ENCODE measurements at places on chromosomes 12 and 14.

- no peak for DNase-seq
Observed at GRCh38 chr12:68620519-68621471, 10.1 kb downstream of the RAP1B start.

GRCh38 chr12:5428332-5429221 lies 3.3 kb upstream of the NTF3 start:
- peak; percentile 55 for DNase-seq

DNA sequence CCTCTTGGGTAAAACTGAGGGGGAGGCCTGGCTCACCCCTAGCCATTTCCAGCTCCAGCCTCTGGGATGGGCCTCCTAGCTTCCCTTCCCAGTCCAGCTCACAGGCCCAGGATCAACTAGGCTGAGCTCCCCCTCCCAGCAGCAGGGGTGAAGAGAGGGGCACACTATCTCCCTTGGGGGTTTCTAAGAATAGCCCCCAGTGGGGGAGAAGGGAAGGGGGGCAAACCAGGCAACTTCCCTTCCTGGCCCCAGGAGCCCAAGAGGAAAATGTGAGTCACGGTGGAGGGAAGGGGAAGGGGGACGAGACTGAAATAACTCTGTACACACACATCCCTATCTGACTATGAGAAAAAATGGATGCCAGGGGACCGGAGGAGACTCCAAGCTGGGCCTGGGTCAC lies 9.0 kb downstream of the ADCY6 start:
- no peak for DNase-seq

DNA sequence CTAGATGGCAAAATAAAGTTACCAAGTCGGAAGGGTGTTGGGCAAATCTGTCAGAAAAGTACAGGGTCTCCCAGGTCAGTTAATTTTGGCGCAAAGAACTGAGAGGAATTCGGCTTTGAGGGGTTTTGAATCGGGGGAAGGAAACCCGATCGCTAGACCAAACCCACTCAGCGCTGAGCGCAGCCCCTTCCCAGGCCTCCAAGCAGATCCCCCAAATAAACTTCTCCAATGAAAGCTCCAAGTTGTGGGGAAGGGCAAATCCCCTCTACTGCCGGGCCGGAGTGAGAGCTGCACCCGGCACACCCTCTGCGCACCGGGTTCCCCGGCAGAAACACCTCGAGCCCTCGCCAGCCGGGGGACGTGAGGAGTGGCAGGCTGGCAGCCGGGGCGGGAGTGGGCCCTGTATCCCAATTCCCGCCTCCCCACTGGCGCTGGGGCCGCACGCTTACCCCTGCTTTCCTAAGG lies 441 bp downstream of the E2F7 start:
- DNase-seq, result peak; percentile 60

DNA sequence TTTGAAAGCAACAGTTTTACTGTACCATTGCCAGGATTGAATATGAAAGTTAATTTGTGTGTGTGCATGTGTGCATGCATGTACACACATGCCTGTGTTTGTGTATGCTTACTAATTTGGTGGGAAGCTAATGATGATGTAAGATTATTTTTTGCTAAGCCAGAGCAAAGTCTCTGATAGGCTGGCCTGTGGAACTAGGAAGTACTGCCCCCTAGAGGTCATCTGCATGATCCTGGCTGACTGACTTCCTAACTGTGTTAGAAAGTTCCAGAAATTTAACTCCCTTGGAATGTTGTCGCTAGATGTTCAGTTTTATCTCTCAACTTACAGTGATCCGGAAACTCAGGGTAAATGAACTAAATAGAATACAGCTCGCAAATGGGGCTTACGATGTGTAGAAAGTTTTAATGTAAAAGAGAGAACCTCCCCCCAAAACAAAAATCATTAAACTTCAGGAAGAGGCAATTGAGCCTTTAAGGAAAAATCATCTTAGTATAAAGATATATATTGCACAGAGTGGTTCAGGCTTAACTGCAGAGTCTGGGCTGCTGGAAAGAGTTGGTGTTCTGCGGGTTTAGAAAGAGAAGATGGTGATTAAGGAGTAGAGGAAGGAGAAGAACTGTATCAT lies 34.3 kb upstream of the SLC38A1 start:
- DNase-seq, result no peak

- no peak for DNase-seq
Observed at GRCh38 chr14:105859717-105860614, 333.6 kb downstream of the TMEM121 start.

DNA sequence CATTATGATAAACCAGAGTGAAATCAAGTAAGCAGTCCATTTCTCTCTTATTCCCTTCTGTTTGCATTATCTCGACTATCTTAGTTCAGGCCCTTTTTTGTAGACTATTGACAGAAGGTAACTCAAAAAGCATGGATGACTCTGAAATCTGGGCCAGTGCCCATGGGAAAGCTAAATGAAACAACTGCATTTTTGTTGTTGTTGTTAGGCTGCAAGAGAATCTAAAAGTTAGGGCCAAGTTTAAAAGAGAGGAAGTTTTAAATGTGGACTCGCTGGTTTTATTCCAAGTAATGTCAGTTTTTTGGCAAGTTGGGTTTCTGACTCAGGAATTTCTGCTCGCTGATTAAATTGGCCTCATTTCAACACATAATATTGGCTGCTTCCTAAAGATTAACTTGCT lies 201.1 kb downstream of the PIK3C2G start:
- DNase-seq, result no peak

DNA sequence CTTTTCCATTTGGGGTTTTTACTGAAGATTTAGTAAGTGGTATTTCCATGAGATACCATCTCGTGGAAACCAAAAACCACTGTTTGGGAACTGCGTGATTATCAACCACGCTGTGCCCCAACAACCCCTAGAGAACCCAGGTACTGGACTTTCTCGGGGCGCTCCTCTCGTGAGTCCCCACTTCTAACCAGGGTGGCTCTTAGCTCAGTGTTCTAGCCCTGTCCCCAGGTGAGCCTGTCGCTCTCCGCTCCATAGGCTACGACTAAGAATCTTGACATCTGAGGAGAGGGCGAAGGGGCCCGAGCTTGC lies 686 bp downstream of the MCRS1 start:
- DNase-seq, result no peak

- no peak for DNase-seq
Observed at GRCh38 chr12:94284859-94285258, 136.5 kb downstream of the PLXNC1 start.
